A673 (cell line): ENCODE measurements at places on chromosomes 11 and 22. TPM values are rescaled to one million over a fixed set of nuclear protein-coding genes. Genes with fewer than 3 reads are reported as not detected.

- DNase-seq, result peak; percentile 25
These were observed 2.2 kb downstream of the DTX4 start for GRCh38 chr11:59173964-59174663.

DNA sequence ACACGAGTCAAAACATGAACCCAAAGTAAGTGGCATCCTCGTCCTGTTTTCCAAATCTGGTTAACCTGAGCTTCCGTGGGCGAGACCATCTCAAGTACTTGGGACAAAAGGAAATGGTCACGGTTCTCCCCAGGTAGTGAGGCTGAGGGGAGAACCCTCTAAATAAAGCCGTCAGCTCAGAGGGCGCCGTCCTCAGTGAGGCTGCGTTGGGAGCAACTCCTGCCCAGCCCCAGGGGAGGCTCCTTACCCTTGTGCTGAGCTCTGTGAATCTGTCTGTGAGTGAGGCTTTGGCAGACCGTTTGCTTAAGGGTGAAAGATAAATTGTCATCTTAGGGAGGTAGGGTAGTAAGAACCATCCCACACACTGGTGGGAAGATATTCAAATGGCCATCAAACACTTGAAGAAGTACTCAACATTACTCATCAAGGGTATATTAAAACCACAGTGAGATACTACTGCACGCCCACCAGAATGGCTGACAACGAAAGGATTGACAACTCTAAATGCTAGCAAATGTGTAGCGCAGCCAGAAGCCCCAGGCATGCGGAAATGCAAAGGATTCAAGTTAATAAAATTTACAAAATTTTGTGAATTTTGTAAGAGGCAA lies 321.0 kb downstream of the TBC1D22A start:
- DNase-seq, result no peak

DNA sequence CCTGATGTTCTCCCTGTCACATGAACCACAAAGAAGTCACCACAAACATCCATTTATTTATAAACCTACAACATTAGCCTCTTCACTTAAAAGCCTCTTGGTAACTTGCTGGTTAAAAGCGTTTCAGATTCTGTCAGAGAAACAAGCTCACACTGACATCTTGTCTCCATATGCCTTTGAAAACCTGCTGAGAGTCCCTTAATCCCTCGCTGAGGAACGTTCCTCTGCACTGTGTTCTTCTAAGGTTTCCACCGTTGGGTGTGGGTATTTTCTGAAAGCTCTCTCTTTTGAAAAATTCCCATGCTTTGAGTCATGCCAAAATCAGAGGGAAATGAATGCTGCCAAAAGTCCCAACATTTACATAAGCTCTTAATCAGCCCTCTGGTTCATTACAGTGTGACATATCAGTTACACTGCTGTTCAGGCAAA lies 149.8 kb downstream of the CCDC34 start:
- peak; percentile 100 for DNase-seq

- DNase-seq, result peak; percentile 13
These were observed 9.4 kb downstream of the TRIM29 start for GRCh38 chr11:120128392-120129119.

DNA sequence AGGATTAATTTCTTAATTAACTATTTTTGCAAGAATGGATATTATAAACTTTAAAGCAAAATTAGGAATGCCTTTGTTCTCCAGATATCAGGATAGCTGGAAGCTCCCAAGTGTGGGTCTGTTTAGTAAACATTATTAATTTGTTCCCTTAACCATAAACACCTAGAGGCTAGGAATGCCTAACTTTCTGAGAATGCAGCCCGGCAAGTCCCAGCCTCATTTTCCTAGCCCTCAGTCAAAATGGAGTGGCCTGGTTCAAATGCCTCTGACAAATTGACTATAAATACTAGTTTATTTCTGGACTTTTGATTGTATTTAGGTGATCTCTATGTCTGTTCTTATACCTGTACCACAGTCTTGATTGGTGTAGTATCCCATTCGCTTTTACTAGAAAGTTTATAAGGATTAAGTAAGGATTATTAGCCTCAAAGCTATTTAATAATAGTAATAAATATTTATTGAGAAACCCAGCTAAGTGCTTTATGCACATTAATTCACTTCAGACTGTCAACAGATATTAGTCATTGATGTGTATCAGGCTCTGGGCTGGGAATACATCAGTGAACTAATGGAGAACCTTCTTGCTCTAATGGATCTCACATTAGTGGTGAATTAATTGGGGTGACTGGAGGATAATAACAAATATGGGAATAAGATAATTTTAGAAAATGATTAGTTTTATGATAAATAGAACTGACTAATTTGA lies 25.8 kb downstream of the PPME1 start:
- DNase-seq, result no peak

- DNase-seq, result no peak
These were observed 40.5 kb downstream of the OR10A6 start for GRCh38 chr11:7890417-7891172.

- no peak for DNase-seq
These were observed 108.6 kb downstream of the TRIM29 start for GRCh38 chr11:120029321-120029720.

GRCh38 chr11:31690041-31690440 lies 121.1 kb downstream of the PAX6 start:
- no peak for DNase-seq

DNA sequence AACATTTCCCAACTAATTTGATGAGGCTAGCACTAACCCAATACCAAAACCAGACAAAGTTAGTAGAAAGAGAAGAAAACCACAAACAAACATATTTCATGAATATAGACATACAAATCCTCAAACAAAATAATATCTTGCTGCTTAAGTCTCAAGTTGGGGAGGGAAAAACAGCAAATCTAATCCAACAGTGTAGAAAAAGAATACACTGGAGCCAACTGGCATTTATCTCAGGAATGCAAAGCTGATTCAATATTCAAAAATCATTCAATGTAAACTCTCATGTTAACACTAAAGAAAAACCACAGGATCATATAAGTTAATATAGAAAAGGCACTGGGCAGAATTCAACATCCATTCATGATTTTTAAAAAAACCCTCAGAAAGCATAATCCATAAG lies 18.2 kb downstream of the GNB1L start:
- DNase-seq, result no peak

- no peak for DNase-seq
These were observed 66.8 kb downstream of the THAP12 start for GRCh38 chr11:76313913-76314740.

GRCh38 chr22:23179381-23180299 lies 669 bp upstream of the BCR start:
- DNase-seq, result peak; percentile 47

GRCh38 chr11:65083134-65083833 lies 556 bp downstream of the CDCA5 start:
- DNase-seq, result no peak

GRCh38 chr11:10498022-10498400 lies 42.9 kb downstream of the AMPD3 start:
- DNase-seq, result no peak

GRCh38 chr22:23226497-23226850 lies 46.2 kb downstream of the BCR start:
- no peak for DNase-seq

SLC25A18 gene
- 0.35 and 0.45 TPM in 2 replicates for total RNA-seq

TRIM64C gene
- not detected in 2 replicates for total RNA-seq

OSBP2 gene
- 1.8 and 2.1 TPM in 2 replicates for total RNA-seq

PARVG gene
- 13.9 and 14.7 TPM in 2 replicates for total RNA-seq

INS gene
- total RNA-seq, result not detected in 2 replicates

RASSF10 gene
- 0.15 TPM in 1 of 2 replicates, not detected in the other for total RNA-seq

PEX16 gene
- 64.1 and 68.9 TPM in 2 replicates for total RNA-seq

CASP5 gene
- total RNA-seq, result not detected in 2 replicates

SYNGR1 gene
- 31.7 and 36.7 TPM in 2 replicates for total RNA-seq

SF3A1 gene
- 346 and 366 TPM in 2 replicates for total RNA-seq
